ENCODE measurements at places on chromosomes 3 and 15.

DNA sequence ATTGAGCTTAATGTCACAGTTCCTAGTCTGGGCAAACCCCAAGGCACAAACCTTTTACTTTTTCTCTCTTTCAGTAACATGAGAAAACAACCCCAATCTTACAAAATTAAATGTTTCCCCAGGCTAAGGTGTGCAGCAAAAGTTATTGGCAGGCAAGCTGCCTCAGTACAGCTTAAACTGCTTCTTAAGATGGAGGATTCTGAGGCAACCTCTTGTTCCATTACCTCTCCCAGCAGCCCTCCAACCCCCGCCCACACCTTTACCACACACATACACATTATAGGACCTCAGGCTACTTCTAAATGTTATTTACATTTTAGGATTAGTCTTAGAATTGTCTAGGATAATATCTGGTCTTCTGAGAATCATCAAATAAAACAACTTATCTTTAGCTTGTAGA is 22.3 kb upstream of the CBLB start:
- DNase-seq: no peak

- no peak for DNase-seq
These were observed 261.0 kb downstream of the MFSD1 start for GRCh38 chr3:159062734-159063410.

- no peak for DNase-seq
These were observed 4.5 kb upstream of the TNFAIP8L3 start for GRCh38 chr15:51099185-51099584.

GRCh38 chr15:70362886-70363285 is 265.2 kb upstream of the TLE3 start:
- DNase-seq: no peak

GRCh38 chr3:158447408-158447807 is 123.6 kb upstream of the MLF1 start:
- no peak for DNase-seq

DNA sequence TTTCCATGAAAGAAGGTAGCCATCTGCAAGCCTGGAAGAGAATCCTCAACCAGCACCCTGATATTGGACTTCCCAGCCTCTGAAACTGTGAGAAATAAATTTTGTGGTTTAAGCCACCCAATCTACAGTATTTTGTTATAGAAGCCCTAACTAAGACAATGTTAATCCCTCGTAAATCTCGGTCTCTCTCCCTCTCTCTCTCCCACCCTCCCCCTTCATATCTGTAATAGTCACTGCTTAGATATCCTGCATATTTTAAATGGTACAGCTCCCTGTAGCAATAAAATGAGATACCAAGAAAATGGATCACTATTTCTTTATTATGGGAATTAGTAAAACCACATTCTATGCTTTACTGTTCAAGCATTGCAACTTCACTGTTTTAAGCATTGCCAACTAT is 21.0 kb upstream of the FAM174B start:
- no peak for DNase-seq

- DNase-seq: no peak
These were observed 44.4 kb upstream of the ST3GAL6 start for GRCh38 chr3:98718730-98719129.

- DNase-seq: no peak
These were observed 148.4 kb upstream of the CGNL1 start for GRCh38 chr15:57227899-57228298.

- DNase-seq: no peak
These were observed 49.5 kb upstream of the MCF2L2 start for GRCh38 chr3:183477801-183478456.

DNA sequence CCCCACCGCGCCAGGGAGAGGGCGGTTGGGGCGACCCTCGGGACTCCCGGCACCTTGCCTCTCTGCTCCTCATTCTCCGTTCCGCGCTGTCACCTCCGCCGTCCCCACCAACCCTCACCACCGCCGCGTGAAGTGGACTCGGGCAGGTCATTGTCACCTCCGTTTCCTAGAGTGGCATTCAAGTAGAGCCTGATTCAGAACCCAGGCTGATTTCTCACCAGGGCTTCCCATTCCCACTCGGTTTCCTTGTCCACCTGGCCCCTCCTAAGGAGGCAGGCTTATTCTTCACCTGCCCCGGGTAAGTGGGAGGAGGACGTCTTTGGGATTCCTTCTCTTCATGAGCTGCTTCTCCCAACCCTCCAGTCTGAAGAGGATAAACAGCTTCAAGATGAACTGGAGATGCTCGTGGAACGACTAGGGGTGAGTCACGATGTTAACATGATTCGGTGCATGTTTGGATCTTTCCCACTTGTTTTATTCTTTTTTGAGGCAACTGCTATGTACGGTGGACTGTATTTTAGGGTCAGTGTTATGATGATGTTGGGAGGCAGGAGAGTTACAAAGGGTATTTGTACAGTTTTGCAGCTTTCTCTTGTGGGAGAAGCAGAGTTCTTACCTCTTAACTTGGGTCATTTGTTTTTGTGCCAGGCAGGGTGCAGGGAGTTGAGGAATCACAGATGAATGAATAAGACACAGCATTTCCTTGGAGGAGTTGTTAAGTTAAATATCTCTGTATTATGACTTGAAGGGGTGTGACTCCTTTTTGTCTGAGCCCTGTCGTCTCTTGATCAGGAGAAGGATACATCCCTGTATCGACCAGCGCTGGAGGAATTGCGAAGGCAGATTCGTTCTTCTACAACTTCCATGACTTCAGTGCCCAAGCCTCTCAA is 692 bp downstream of the PSMD2 start:
- DNase-seq: no peak

DNA sequence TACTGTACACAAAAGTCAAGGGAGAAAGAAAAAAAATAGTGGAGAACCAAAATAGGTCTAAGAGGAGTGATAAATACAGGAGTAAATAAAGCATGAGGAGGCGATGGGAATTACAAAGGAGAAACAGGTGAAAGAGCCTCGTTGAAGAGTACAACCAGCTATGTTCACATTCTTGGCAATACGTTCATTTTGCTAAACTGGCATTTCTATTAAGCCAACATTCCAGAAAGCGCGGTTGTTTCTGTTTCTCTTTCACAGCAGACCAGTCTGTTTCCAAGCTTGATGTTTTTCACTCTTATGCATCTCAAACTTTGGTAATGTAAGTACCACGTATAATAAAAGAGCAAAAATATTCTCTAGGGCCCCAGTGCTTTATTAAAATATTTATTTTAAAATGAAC is 74.5 kb downstream of the NSUN3 start:
- no peak for DNase-seq

- no peak for DNase-seq
These were observed 3.1 kb upstream of the HLTF start for GRCh38 chr3:149089395-149089794.

DNA sequence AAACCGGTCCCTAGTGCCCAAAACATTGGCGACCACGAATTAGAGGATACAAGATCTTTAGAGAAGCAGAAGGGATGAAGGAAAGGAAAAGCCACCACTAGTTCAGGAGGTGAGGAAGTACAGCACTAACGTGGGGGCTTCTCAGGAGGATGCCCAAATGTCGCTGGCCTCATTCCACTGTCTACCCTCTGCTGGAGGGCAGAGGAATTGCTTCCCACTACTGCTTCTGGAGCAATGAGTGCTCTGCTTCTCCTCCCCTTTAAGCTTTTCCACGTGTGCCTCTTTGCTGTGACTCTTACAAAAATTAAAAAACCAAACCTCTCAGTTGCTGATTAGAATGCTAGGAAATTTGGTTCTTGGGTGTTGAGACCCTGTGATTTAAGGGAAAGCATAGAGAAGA is 281.3 kb downstream of the CLSTN2 start:
- DNase-seq: no peak

DNA sequence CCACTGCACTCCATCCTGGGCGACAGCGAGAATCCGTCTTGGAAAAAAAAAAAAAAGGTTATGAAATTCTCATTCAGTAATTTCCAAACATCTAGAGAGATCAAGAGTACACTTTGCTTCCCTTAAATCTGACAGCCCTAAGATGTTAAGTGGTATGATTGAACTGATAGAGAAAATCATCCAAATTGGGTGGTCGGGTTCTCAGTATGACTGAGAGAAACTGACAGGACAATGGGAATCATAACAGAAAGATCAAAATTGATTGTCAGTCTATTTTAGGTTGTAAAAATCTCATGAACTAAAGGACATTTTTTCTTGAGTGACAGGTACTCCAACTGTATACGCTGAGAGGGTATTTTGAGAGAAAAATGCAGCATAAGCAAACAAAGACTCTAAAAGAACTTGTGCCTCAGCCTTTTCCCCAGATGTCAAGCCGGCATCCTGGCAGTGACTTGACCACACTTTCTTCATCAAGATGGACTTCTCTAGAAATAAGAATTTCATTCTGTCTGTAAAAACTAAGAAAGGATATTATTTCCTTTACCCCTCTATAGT is 65.8 kb downstream of the MYO5A start:
- DNase-seq: no peak

DNA sequence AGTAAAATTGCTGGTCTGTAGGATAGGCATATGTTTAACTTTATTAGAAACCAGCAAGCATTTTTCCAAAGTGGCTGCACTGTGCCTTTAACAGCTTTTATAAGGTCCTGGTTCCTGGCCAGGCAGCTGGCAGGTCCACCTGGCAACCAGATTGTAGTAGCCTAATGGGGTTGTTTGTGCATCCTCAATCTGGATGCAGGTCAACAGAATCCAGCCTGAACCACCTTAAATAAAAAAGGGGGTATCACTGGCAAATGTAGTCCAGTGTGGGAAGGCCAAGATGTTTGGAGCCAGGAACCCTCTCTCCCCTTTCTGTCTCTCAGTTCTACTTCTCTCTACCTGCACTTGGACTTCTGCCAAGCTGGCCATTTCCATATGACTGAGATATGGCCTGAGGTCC is 200.3 kb downstream of the ZNF621 start:
- no peak for DNase-seq

- no peak for DNase-seq
These were observed 36.3 kb downstream of the STAC start for GRCh38 chr3:36416599-36416998.

GRCh38 chr3:27669591-27669990 is 52.5 kb downstream of the EOMES start:
- DNase-seq: no peak
